Activated T-cell treated with anti-CD3 and anti-CD28 coated beads, Interleukin-2, amount 50 U/mL, for 24 hours (primary cell): ENCODE measurements at places on chromosomes 6 and 20.
A peak's percentile ranks its signal among the peaks of the same experiment; 100 is the strongest.

- DNase-seq: no peak
Measured at GRCh38 chr20:61706259-61706961, 359.3 kb downstream of the TAF4 start.

GRCh38 chr20:2386516-2387179 is 5.9 kb downstream of the TGM6 start:
- DNase-seq: no peak

- DNase-seq: no peak
Measured at GRCh38 chr6:29965563-29965872, 23.2 kb downstream of the HLA-A start.

DNA sequence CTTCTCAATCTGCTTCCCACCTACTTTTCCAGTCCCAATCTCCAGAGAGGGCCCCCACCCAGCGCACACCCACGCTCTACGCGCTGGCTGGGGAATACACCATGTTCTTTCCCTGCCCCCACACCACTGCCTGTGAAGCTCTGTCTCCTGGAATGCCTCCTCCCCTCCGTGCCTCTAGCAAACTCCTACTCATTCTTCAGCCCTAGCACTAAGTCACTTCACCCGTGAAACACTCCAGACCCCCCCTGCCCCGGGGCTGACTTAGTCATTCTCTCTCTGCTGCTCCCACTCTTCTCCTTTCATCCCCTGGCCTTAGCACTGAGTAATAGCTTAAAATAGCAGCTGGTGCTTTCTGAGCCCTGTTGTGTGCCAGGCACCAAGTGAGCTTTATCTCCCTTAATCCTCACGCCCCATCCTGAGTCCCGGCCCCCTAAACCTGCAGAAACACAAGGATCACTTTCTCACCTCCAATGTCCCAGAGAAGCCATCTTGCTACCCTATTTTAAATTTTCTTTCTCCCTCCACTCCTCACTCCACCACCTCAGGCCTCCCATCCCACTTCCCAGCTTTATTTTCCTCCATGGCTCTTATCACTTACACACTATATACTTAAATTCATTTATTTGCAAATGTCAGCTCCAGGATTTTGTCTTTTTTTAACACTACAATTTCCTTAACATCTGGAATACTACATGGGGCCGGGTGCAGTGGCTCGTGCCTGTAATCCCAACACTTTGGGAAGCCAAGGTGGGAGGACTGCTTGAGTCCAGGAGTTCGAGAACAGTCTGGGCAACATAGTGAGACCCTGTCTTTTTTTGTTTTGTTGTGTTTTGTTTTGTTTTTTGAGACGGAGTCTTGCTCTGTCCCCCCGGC is 6.3 kb upstream of the PARD6B start:
- peak; percentile 83 for DNase-seq

- no peak for DNase-seq
Measured at GRCh38 chr20:51391926-51392325, 150.6 kb downstream of the NFATC2 start.

GRCh38 chr6:96657344-96657743 is 94.4 kb downstream of the FHL5 start:
- DNase-seq: no peak

DNA sequence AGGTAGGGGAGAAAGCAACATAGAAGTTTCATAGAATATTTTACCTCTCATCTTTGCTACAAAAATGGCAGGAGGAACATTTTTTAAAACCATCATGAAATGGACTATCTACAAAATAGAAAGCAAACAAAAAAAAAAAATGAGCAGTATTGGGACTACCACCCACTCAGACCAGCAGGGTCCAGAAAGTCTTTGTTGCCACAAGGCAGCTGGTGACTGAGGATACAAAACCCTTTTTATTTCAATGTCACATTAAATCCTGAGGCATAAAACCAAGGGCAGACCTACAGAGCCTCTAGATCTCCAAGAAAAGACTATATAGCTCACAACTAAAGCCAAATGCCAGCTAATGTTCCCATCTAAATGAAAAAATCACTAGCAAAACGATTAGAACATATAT is 282.2 kb downstream of the PTPRK start:
- DNase-seq: no peak

DNA sequence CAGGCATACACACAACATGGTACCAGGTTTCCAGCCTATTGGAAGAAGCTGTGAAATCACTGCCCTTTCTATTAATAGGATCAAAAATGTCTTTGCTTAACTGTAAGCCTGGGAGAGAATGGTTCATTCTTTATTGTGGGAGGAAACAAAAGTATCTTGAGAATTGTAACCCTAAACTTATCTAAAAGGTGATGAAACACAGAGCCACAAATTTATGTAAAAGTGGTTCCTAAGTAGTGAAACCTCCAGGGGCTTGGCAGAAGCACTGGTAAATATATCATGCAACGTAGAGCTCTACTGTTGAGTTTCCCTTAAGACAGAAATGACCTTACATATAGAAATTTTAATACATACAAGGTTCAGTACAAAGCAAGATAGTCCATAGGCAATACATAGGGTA is 17.2 kb upstream of the NOX3 start:
- no peak for DNase-seq

GRCh38 chr6:12955956-12956355 is 239.4 kb downstream of the PHACTR1 start:
- no peak for DNase-seq

- peak; percentile 49 for DNase-seq
Measured at GRCh38 chr6:26195924-26196845, 109.0 kb downstream of the HFE start.

DNA sequence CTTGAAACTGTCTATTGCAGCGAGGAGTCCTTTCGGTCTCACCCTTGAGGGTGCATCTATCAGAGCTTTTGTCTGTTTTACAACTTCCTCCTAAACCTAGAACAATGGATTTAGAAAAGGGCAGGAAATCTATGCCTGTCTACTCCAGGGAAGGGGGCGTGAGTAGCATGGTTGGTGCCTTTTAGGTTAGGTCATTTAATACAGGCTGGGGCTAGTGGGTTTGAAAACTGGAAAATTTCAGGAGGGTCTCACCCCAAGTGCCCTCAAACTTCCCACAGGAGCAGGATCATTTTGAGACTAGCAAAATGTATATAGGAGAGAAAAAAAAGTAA is 33.5 kb upstream of the BMP6 start:
- no peak for DNase-seq
